ENCODE measurements at places on chromosomes 6 and 20.

DNA sequence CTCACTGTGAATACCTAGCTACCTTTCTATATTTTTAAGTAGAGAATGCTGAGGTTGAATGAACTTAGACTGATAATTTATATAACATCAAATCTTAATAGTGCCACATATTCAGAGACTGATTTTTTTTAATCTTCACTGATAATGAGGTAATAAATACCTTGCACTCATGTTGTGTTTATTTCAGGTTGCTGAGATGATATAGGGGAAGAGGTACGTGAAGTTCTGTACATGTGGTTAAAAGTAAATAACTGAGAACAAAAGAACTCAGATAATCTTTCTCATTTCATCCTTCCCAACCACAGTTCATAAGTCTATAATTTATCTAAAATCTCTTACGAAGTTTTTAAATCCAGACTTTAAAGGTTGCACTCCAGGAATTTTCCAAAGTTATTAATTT, 6.4 kb downstream of the NHSL1 start:
- no peak for DNase-seq

DNA sequence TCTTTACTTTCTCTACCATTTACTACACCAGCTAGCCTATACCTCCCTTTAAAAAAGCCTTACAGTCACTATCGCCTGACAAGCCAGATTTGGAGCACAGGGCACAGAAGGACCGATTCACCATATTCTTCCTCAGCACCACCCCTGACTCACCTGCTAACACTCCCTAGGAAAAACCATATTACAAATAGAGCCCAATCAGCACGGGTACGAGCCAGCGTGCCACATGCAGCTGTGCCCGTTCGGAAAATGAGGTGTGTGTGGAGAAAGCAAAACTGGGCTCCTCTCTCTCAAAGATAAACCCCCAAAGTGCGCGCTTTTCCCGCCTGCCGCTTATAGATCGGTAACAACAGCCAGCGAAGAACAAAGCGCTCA, 1.2 kb downstream of the SYNCRIP start:
- DNase-seq = no peak

GRCh38 chr6:105867277-105867676, 218.9 kb upstream of the PRDM1 start:
- DNase-seq = no peak

GRCh38 chr20:50654904-50655303, 36.4 kb downstream of the RIPOR3 start:
- DNase-seq = no peak

DNA sequence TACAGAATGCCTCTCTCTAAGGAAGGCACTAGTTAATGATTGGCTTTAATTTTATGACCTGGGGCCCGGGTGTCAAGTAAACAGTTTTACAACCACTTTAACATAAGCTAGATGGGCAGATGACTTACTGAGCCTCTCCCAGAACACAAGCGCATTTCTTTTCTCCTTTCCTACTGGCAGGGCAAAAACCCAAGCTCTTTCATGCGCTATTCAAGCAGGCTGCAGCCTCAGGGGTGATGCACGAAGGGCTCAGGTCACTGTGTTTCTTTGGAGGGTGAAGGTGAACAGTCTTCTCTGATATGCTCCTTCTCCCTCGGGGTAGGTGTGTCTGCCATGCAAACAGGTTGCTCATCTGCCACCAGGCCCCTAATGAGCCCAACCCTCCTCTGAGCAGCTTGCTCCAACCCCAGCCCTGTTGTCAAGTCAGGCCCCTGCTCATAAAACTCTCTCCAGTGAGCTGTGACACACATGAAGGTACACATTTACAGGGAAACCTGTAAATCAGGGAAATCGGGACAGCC, 73.5 kb upstream of the CDH4 start:
- DNase-seq = no peak

GRCh38 chr6:167538746-167539145, 213.9 kb downstream of the TTLL2 start:
- DNase-seq = no peak

- DNase-seq = no peak
Measured at GRCh38 chr20:20489648-20490341, 121.9 kb downstream of the INSM1 start.

GRCh38 chr6:126446248-126446647, 106.3 kb downstream of the CENPW start:
- no peak for DNase-seq

DNA sequence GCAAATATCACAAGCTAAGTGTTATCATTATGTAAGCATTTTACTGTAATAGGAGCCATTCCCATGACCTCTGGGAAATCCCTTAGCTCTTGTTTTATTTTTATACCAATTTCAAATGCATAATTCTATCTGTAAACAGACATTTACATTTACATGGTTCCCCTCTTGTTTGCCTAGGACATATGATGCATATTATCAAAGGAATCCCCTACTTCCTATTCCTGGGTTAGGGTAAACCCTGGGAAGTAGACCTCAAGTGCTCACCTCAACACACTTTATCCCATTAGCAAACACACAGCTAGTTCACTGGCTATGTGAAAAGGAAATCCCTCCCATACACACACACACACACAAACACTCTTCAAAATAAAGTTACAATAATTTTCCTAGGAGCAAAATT, 27.1 kb downstream of the PDE10A start:
- no peak for DNase-seq

- no peak for DNase-seq
Measured at GRCh38 chr6:53165293-53165692, 16.7 kb upstream of the GCM1 start.

GRCh38 chr6:5084781-5085647, at the start of gene PPP1R3G:
Gene PPP1R3G, plus strand, starts transcription at chr6:5085341. Its CDS starts 145 bp downstream, at chr6:5085486.
- no peak for DNase-seq

DNA sequence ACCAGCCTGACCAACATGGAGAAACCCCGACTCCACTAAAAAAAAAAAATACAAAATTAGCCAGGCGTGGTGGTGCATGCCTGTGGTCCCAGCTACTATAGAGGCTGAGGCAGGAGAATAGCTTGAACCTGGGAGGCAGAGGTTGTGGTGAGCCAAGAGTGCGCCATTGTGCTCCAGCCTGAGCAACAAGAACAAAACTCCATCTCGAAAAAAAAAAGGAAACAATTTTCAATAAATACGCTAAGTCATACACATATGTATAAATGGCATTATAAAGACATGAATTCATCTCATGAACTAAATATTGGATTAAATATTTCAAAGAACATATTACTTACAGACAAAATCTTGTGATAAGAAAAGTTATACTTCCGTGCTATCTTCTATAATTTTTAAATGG, 2.9 kb downstream of the ARHGAP18 start:
- no peak for DNase-seq

DNA sequence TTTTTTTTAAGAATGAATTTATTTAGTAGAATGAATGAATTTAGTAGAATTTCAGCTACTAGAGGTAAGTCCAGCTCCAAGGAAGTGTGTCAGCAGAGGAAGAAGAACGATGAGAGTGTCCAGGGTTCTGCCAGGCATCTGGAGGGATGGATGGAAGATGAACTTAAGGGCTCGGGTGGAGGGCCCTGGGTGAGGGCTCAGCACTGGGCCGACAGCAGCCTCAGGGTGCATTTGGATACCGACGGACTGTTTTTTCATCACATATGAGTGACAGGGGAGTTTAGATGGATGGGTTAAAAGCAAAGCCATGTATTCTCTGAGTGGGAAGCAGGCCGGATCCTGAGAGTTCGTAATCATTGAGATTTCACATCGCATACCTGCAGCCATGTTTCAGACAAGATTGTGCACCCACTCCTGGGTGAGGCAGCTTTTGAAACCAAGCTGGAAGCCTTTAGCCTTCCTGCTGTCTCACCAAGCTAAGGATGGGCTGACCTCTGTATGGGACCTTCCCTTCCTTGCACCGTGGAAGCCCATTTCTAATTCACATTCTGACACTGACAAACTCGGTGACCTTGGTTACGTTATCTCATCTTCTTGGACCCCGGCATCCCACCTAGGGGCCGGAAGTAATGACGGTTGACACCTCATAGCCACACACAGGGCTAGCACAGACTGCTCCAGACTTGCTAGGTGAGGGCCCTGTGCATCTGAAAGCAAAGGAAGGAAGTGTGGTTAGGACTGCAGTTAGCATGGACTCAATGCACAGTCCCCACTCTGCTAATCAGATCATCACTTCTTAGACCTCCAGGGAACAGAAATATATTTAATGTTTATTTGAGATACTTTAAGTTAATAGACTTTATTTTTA, 228.5 kb downstream of the SLC24A3 start:
- peak; percentile 2 for DNase-seq

DNA sequence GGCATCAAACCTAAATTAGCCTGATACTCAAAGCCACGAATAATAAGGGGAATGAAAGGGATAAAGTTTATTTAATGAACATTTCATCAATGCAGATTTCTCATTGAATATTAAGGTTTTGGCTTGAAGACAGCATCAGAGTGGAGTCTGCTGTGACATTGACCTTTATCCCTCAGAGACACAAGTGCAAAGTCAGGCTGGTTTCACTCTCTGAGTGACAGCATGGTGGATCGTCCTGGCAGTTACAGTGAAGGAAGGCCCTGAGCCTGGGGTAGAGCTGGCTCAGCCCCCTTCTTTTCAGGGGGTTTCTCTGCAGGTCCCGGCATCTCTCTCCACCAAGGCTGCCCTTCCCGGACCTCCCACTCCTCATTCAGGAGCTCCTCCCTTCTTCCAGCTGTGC, 503.1 kb downstream of the PREX1 start:
- DNase-seq = no peak

GRCh38 chr6:129130106-129130505, 247.2 kb downstream of the LAMA2 start:
- DNase-seq = no peak

GRCh38 chr20:48609491-48609978, 218.3 kb downstream of the PREX1 start:
- DNase-seq = no peak

GRCh38 chr6:36110863-36111262, 19.4 kb upstream of the MAPK13 start:
- no peak for DNase-seq

DNA sequence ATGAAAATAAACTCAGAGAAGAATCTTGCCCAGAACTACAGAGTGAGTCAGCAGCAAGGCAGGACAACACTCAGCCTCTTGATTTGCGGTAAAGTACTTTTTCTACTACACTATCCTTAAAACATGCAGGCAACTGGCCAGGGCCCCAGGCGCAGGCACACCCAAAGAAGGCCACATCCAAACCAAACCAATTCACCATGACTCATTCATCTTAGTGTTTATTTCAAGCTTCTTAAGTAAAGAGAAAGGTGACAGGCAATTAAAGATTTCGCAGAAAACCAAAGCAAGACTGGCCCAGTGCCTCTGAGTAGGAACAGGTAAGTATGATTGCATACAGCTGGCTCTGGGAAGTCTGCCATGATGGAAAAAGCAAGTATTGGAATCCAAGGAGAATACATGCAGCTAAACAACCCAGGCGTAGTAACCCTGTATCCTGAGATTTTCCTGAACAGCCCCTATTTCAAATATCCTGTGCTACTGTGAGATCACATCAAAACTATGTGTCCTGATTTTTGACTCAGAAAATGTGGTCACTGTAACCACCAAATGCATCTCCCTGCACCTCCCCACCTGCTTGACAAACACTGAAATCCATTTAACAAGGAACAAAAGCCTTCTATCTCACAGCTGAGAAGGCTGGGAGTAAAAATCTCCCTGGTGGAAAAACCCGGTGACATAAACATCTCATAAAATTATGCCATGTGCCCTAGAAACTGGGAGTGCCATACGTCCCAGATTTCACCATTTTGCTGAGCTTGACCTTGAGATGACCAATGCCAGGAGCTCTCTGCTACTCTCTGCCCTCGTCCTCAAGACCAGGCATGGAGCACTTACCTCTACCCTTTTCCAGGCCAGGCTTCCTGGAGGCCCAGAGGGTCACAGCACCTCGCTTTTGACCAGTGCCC, 12.4 kb downstream of the WFDC3 start:
- DNase-seq = no peak

- DNase-seq = no peak
Measured at GRCh38 chr20:43248341-43248740, 58.6 kb upstream of the PTPRT start.

DNA sequence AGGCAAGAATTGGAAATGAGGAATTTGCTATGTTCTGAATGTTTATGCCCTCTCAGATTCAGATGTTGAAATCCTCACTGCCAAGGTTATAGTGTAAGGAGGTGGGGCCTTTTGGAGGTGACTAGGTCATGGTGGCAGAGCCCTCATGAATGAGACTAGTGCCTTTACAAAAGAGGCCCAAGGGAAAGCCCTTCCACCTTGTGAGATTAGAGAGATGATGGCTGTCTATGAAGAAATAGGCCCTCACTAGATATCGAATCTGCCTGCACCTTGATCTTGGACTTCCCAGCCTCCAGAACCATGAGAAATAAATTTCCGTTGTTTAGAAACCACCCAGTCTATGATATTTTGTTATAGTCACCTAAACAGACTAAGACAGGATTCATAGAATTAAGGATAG, 10.4 kb downstream of the ASIP start:
- no peak for DNase-seq

GRCh38 chr6:63685446-63686379, 50.1 kb downstream of the PHF3 start:
- no peak for DNase-seq

DNA sequence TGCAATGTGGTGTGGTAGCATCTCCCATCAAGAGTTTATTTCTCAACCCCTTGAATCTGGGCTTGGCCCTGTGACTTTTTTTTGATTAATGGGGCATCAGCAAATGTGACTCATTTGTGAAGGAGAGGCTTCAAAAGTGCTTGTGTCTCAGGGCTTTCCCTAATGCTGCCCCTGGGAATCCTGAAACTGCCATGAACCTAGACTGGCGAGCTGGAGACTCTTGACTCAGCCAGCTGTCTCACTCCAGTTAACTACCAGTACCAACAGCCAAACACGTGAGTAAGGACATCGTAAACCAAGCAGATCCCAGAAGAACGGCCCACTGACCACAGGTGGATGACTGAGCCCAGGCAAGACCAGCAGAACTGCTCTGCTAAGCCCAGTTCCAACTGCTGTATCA, 72.8 kb upstream of the ADTRP start:
- no peak for DNase-seq

GRCh38 chr6:39214846-39215639, 14.2 kb downstream of the KCNK5 start:
- no peak for DNase-seq

DNA sequence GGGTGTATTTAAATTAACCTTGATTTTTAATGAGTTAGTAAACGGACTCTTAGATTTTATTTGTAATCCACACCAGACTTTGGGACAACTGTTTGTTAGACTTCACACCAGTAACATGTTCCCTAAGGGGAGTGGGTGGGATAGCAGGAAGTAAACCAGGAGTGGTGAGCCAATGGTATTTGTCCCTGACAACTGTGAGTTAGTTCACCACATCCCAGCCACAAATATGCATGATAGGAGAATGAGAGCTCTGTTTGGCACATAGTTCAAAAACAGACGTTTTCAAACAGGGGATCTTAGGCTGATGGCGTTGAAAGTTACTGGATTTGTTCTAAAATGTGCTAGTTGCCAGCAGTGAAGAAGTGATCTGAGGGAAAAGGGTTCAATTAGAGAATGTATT, 18.7 kb upstream of the COL10A1 start:
- DNase-seq = no peak

- DNase-seq = peak; percentile 71
Measured at GRCh38 chr20:46013829-46014516, 5.3 kb downstream of the MMP9 start.

Measured in CD4-positive, alpha-beta T cell treated with Interleukin-17A for 1 hour (primary cell).